Hematopoietic multipotent progenitor cell treated with erythropoietin and hydrocortisone succinate and interleukin-3 and kit ligand, for 6 days (in vitro differentiated cells): ENCODE measurements at places on chromosomes 11 and 22.

DNA sequence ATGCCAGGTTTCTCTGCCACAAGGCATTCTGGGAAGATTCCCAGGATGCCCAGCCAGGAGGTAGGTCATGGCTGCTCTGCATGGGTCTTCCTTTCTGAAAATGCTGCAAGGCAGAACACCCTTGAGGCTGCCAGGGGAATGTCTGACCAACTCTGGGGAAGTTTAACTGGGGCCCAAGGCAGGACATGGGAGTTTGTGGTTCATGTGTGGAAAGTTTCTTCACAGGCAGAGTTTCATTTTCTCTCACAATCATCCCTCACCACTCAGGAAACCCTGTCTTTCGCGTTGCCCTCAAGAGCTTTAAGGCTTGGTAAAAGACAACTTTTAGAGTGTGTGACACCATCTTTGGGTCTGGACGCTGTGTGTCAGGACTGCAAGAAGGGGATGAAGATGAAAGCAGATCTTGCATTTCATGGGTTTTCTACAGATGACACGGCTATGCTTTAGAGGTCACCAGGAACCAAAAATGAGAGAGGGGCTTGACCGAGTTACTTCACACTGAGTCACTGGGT is 133.5 kb downstream of the CD44 start:
- DNase-seq: peak; percentile 10

GRCh38 chr22:39128508-39128907 is 24.0 kb downstream of the CBX7 start:
- DNase-seq: no peak

- DNase-seq: no peak
Observed at GRCh38 chr11:75513250-75513649, 12.5 kb downstream of the GDPD5 start.

DNA sequence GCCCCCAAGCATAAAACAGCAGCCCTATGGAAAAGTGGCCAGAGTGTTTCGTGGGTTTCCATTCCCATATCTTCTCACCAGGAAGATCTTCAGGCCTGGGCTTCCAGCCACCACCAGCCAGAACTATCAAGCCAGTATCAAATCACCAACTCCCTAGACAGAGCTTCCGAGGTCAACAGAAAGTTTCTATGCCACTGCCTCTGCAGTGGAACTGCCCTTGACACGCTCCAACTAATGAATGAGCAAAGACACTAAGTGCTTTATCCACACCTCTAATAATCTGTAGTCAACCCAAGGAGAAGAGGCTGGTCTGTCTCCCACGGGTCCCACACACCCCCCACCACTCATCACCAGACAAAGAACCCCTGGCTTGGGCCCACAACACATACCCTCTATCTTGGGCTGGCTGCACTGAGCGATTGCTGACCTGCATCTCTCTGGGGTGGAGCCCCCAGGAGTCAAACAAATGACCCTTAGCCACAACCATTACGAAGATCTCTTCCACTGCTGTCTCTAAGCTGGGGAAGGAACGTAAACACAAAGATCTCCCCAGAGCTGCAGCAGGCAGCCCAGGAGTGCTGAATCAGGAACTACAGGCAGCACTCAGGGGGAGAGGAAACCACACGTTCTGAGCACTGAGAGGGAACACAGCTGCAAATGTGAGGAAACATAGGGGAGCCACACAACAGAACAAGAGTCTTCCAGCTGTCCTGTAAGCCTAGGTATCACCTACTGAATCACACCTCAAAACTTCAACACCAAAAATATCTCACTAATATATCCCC is 9.7 kb downstream of the OR5AN1 start:
- peak; percentile 52 for DNase-seq

GRCh38 chr22:37098976-37099591 is 10.4 kb downstream of the TMPRSS6 start:
- DNase-seq: no peak

DNA sequence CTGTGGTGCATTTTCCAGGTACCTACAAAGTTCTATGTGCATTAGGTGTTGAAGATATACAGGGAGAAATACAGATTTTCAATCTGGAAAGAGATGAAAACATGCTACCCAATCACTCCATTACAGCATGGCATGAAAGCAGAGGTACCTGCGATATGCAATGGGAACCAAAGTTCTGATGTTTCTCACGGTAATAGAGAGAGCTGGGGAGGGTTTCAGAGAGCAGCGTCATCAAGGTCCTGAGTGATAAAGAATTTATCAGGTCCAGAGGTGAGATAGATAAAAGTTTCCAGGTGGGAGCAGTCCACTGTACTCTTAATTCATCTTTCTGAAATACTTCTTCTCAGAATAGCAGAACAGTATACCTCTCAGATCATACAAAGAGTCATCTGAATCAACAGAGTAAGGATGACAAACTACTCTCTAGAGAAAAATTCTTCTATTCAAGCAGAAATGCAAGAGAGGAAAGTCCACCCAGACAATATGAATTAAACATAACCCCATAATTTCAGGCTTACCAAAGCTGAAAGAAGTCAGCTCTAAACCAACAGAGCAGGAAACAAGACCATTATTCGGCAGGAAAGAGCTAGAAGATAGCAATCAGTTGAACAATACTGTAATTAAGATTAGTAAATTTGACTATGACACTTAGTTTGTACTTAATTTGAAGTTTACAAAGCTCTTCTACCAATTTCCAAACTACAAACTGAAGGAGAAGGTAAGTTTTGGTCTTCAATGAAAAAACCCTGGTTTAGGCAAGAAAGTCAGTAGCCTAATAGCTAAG is 12.8 kb downstream of the CTSC start:
- DNase-seq: no peak
